ENCODE measurements at places on chromosomes 3 and 15.

- no peak for DNase-seq
These were observed 2.0 kb downstream of the TM2D3 start for GRCh38 chr15:101650145-101650544.

GRCh38 chr3:122430371-122430770 lies 14.5 kb upstream of the WDR5B start:
- DNase-seq: no peak

DNA sequence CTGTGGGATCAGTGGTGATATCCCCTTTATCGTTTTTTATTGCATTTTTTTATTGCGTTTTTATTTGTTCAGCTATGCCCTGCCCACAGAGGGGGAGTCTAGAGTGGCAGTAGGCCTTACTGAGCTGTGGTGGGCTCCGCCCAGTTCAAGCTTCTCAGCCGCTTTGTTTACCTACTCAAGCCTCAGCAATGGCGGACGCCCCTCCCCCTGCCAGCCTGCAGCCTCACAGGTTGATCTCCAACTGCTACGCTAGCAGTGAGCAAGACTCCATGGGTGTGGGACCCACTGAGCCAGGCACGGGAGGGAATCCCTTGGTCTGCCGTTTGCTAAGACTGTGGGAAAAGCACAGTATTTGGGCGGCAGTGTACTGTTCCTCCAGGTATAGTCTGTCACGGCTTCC lies 500.6 kb upstream of the MCTP2 start:
- no peak for DNase-seq

DNA sequence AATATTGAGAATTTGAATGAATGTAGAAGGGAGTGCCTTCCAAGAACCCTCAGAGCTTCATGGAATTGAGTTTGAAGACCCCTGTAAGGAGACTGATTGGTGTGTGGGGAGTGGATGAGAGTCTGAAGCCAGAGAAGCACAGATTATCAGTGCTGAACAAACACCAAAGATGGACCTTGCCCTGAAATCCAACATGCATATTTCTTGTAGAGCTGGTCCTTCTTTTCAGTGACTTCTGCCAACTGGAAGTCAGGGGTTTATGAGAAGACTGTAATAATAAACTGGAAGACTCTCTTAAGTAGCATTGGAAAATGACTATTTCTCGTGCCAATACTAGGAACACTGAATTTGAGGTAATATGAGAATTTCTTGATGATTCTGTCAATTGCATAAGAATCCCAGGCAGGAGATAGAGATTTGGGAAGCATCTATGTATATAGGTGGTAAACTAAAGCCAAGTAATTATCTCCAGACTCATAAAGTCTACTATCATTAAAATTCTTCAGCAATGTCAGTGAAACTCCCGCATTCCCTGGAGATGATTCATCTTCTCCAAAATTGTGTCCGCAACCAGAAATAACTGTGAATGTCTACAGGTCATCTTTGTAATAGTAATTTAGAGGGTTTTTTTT lies 213.8 kb downstream of the IL5RA start:
- no peak for DNase-seq

- no peak for DNase-seq
These were observed 64.1 kb upstream of the GCSAM start for GRCh38 chr3:112197131-112197530.

GRCh38 chr3:22113453-22113852 lies 362.4 kb upstream of the ZNF385D start:
- DNase-seq: no peak

DNA sequence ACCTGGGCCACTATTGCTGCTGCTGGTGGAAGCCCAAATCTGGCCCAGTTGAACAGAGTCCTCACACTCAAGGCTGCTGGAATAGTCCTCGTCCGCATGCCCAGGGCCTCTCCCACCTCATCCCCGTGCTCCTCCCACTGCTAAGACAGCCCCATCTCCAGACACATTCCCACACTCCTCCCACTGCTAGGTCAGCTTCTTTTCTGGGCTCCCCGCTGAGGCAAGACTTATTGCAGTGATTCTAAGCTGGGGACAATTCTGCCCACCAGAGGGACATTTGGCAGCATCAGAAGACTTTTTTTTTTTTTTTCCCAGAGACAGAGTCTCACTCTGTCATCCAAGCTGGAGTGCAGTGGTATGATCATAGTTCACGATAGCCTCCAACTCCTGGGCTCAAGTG lies 35.1 kb downstream of the POC1A start:
- no peak for DNase-seq

DNA sequence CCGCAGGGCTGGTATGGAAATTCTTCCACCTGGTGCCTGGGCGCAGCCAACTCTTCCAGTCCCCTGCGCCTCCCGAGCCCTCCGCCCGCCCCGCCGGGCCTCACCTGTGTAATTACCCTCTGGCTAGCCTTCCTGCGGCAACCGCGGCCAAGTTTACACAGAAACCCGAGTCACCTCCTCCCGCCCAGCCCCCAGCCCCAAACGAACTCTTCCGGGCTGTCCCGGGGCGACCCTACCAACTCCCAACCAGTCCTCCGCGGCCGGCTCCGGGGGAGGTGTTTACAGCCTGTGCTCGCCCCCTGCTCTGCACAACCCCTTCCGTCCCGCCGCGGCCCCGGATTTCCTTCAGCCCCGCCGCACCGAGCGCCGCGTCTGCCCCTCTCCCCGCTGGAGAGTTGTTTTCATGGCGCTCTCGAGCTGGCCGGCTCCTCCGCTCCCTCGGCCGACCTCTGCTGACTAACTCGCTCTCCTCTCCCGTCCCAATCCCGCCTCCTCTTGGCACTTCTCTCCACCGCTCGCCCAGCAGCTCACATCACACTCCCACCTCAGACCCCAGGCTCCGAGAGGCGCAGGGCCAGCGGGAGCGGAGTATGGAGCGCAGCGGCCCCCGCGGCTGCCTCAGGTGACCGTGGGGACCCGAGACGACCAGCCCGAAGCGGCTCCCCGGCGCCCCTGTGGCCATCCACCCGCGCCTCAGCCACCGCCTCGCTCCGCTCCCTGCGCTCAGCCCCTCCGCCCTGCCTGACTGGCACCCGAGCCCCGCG lies 538 bp downstream of the ATOSA start:
- peak; percentile 51 for DNase-seq

DNA sequence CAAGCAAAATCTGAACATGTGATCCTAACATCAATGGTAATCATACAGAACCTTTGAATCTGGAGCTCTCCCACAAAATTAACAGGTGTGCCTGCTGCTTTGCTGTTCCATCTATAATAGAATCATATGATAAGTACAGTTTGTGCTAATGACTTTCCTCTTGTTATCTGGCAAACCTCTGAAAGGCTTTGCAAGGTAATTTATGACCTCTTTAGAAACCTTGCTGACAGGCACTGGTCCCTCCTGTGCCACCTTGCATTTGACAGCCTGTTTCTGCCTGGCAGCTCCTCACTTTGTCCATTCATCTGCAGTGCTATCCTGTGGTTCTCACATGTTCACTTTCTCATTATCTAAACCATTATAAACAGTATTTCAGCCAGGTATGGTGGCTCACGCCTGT lies 10.2 kb upstream of the HTR3C start:
- DNase-seq: no peak

- DNase-seq: peak; percentile 44
These were observed 62.7 kb upstream of the CD47 start for GRCh38 chr3:108153451-108153981.

DNA sequence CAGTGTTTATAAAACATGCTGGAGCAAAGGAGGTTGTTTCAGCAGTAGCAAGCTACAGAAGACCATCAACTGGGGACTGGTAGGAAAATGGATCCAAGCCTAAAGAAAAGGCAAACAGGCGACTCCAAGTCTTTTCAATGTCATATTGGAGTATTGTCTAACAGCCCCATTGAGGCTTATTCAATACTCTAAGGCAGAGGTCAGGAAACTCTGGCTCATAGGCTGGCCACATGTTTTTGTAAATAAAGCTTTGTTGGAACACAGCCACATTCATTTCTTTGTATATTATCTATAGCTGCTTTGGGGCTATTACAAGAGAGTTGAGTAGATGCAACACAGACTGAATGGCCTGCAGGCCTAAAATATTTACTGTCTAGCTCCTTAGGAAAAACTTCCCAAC lies 77.5 kb downstream of the RPL22L1 start:
- DNase-seq: no peak

DNA sequence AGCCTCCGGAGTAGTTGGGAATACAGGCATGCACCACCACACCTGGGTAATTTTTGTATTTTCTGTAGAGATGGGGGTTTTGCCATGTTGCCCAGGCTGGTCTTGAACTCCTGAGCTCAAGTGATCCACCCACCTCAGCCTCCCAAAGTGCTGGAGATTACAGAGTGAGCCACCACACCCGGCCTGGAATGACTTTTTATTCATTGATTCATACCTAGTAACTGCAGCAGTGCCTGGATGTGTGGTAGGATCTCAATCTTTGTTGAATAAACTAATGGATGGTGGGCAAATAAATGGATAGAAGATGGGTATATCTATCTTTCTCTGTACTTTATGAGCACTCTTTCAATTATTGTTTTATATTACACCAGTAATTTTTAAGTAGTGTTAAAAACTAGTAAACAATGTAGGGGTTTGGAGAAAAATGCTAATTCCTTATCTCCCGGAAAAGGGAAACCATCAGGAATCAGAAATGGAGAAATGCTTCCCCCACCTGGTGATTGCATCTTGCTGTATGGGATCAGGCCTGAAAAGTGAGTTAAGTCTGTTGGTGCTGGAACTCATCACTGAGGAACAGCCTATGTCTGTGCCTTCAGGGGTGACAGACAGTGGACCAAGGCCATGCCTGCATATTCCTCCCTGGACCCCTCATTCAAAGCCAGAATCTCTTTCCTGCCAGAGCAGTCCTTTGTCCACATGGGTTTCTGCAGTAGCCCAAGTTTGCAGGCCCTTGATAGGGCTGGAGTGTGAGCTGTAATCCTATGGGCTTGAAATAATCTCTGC lies 161.0 kb upstream of the CTDSPL start:
- no peak for DNase-seq

GRCh38 chr3:127482216-127483004 lies 108.1 kb downstream of the TPRA1 start:
- no peak for DNase-seq

GRCh38 chr3:190696777-190697501 lies 165.6 kb downstream of the GMNC start:
- no peak for DNase-seq

- DNase-seq: no peak
These were observed 53.0 kb upstream of the KPNA4 start for GRCh38 chr3:160618363-160618762.

DNA sequence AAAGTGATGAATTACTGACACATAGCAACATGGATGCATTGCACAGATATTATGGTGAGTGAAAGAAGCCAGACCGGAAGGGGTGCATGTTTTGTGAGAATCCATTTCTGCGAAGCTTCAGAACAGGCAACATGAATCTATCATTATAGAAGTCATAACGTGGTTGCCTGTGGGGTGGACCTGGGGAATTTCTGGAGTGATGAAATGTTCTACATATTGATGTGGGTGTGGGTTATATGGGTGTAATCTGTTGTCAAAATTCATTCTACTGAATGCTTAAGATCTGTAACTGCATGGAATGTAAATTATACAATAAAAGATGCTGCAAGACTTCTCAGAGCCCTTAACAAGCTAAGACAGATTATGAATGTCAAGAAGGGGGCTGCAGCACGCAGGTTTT lies 25.2 kb upstream of the TSPAN3 start:
- DNase-seq: no peak

GRCh38 chr3:60609446-60609845 lies 641.8 kb downstream of the FHIT start:
- no peak for DNase-seq

GRCh38 chr3:45665101-45665572 lies 24.1 kb upstream of the SACM1L start:
- DNase-seq: peak; percentile 53

DNA sequence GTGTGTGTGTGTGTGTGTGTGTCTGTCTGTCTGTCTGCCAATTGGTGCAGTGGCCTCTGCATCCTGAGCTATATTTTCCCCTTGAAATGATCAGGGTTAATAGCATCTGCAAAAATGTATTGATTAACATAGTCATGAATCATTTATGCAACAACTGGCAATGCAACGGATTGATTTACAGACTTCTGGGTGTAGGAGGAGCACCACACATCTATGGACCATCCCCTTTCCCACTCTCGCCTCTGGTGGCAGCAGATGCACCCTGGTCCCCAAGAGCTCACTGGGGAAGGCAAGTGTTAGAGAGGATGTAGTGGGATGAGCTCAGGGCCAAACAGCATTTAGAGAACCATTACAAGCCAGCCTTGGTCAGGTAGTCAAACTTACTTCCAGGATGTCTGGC lies 272.7 kb upstream of the C2CD4B start:
- DNase-seq: no peak

- no peak for DNase-seq
These were observed 155.7 kb upstream of the TSPAN3 start for GRCh38 chr15:77226652-77227051.

DNA sequence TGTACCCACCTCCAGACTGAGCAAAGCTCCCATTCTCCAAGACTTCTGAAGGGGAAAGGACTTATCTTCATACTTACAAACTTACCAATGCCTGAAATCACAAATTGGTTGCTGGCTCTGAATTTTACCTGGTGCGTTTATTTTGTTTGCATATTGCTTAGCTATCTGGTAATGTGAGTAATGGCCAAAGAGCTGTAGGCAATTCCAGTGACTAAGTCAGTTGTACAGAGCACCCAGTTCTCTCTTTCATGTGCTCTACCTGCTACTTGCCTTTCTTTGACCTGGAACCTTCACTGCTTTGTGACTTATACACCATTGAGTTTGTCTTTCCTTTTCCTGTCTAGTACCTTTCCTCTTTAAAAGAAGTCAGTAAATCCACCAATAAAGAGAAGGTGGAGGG lies 755.9 kb upstream of the LMCD1 start:
- no peak for DNase-seq

DNA sequence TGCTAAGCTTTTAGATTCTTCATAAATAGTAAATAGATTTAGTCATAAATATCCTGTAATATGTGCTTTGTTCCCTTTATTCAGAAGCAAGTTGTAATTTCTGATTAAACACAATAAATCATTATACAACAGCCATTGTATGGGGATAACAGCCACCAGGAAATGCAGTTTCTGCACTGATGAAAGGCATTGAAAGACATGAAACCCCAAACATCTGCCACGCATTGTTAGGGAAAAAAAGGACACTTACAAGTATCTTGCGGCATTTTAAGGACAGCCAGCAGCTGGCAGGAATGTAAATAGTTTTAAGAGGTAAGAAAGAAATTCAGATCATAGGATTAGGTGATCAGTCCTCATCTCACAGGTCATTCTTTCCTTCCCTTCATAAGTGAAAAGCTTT lies 801.1 kb upstream of the LMCD1 start:
- DNase-seq: no peak

- DNase-seq: peak; percentile 53
These were observed 6.2 kb upstream of the CCDC80 start for GRCh38 chr3:112647122-112647521.

GRCh38 chr3:115648559-115648958 lies 25.2 kb downstream of the GAP43 start:
- no peak for DNase-seq

GRCh38 chr3:101903451-101903871 lies 54.1 kb downstream of the NFKBIZ start:
- DNase-seq: no peak

- no peak for DNase-seq
These were observed 31.7 kb downstream of the ADPGK start for GRCh38 chr15:72751751-72752455.

GRCh38 chr3:52697632-52697965 lies 8.0 kb downstream of the GLT8D1 start:
- DNase-seq: no peak

All from iPS-NIHi11 (cell line).